ENCODE measurements at places on chromosomes 3 and 15.

DNA sequence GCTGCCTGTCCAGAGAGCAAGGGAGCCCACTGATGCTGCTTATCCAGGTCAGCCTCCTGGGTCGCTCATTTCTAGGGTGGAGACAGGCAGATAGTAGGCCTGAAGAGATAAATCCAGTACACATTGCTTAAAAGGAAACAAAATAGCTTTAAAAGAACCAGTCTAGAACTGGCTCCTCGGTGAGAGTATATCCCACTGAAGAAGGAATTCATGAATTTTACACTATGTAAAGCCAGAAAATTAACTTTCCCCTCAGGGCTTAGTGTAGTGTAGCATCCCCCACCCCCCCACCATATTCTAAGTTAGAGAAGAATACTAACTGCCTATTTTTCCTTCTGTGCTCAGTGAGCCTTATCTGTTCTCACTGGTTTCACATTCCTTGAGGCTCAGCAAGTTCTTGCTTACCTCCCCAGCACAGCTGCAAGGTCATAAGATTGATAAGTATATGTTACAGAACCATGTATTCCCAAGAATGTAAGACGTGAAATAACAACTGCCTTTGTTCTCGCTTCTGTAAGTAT lies 30.5 kb upstream of the NOX5 start:
- no peak for DNase-seq

GRCh38 chr15:68775671-68776476 lies 44.8 kb downstream of the ANP32A start:
- DNase-seq = no peak

DNA sequence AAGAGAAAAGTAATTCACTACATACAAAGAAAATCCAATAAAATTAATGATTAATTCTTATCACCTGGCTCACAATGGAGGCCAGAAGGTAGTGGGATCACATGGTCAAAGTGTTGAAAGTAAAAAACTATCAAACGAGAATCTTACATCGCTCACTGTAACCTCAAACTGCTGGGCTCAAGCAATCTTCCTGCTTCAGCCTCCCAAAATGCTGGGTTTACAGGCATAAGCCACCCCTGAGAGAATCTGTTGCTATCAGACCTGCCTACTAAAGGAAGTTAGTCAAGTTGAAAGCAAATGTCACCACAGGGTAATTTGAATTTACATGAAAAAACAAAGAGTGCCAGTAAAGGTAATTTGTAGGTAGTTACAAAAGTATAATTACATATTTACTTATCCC lies 103.3 kb downstream of the PCCB start:
- peak; percentile 28 for DNase-seq

GRCh38 chr15:22884344-22884743 lies 45.9 kb downstream of the NIPA2 start:
- peak; percentile 27 for DNase-seq

GRCh38 chr3:16466822-16467221 lies 46.7 kb downstream of the RFTN1 start:
- DNase-seq = no peak

- DNase-seq = peak; percentile 78
These were observed 2.3 kb upstream of the HAPLN3 start for GRCh38 chr15:88897456-88898194.

DNA sequence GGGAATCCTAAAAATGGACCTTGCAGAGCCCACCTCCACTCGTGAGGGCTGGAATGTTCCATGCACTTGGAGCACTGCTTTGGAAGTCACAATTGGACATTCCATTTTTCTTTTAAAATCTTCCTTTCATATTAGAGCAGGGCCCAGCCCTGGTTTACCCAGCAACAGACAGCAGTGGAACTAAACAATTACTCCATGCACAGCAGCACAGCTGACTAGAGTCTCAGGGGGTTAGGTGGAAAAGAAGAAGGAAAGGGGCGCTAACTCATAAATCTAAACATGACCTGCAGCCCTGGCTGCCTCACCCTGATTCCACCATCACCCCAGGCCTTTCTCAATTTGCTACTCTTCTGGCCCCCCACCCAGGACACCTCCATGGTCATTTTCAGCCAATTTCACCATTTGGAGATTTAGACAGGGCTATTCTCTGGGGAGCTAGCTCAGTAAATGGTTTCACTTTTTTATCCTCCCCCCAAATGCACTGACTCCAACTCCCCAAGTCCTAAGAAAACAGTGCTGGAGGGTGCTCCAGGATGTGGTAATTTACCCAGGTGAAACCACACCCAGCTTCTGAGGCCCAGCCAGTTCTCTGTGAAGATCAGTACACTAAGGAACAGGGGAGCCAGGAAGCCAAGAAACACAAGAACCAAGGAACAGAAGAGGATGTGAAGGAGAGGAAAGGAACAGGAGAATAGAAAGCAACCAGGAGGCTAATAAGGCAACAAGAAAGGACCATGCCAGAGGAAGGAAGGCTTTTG lies 1.6 kb upstream of the LRRC31 start:
- no peak for DNase-seq

DNA sequence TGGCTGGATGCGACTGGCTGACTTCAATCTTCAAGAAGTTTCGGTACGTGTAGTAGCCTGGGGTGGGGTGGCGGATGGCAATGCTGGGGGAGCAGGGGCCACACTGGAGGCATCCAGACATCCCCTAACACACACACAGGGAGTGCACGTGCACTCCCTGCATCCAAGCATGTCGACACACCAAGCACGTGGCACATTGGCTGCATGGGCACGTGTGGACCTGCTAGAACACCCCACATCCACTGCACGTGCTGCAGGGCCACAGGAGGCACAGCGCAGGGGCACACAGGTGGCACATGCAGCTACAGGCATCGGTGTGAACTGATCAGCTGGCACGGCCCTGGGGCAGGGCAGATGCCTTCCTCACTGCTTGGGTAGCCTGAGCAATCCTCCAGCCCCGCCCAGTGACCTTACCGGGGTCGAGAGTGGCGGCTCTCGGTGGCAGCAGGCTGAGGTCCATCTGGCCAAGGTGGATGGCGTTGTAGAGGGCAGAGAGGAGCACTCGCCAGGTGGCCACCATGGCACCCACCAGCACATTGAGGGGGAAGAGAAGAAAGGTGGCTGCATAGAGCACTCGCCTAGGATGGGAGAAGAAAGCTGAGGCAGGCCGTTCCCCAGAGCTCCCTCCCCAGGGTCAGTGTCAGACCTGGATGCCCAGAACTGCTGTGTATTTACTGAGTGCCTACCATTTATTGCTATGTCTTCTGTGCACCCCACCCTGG lies 7.5 kb downstream of the ISLR start:
- no peak for DNase-seq

GRCh38 chr3:79517766-79518413 lies 249.9 kb downstream of the ROBO1 start:
- DNase-seq = no peak
